Activated CD4-positive, alpha-beta T cell treated with anti-CD3 and anti-CD28 coated beads, Interleukin-2, amount 10 ng/mL, durations not matched to agents 24 days and 14 days (primary cell): ENCODE measurements at places on chromosomes 7 and 10. TPM values are rescaled to one million over a fixed set of nuclear protein-coding genes. Genes with fewer than 3 reads are reported as not detected.

DNA sequence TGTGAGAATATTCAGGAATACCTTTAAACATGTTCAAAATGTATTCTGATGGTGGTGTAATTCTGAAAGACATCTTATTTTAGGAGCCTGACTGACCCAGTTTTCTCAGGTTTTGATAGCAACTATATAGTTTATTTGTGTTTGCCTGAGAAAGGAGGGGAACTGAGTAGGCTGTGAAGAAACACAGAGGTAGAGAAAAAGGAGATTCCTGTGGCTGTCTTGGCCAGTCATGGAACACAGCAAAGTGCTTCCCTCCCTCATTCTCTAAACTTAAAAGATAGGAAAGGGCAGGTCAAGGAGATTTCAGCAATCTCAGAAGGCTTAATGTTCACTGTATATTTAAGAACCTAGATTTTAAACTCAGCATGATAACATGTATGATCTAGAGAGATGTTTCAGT is 43.5 kb downstream of the ZMYND11 start:
- H3K36me3 ChIP-seq = peaks cover 19% of the 10 kb centered on the region
- H3K27ac ChIP-seq = no peak overlapping the region
- peaks cover 13% of the 10 kb centered on the region for H3K4me1 ChIP-seq
- no peak for DNase-seq

GRCh38 chr10:20839141-20839540 is 58.0 kb downstream of the NEBL start:
- H3K27ac ChIP-seq = no peak overlapping the region
- H3K4me1 ChIP-seq = no peaks in the 10 kb centered on the region
- no peak overlapping the region for H3K4me3 ChIP-seq
- no peaks in the 10 kb centered on the region for H3K27me3 ChIP-seq
- no peak for DNase-seq
- H3K36me3 ChIP-seq = no peaks in the 10 kb centered on the region

DNA sequence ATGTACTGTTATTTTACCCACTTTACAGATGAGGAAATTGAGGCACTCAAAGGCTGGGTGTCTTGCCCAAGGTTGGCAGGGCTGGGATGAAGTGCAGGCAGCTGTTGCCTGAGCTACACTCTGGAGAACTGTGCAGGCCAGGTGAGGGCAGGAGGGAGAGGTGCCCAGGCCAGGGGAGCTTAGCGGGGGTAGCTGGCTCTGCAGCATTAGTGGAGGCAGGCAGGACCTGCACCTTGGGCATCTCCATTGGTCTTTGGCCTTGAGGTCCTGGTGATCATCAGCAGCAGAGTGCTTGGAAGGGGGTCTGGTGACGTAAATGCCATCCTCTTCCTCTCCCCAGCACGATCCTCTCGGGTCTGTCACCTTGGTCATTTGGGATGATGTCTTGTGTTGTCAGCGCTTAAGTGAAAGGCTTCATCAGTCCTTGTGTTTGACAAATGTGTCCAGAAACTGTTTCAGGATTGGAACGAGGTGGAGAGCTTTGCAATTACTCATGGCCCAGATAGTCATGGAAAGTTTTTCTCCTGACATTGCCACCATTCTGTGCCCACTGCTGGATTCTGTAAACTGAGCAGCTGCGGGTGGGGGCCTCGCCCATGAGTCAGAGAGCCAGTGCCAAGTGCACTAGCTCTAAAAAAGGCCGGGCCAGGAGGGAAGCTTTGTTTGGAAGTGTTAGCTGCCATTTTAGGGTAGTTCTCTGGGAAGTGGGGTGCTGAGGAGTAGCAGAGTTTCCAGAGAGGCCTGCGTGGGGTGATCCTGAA is 47.6 kb downstream of the TSPAN15 start:
- no peak for DNase-seq
- H3K36me3 ChIP-seq = no peaks in the 10 kb centered on the region
- no peak overlapping the region for H3K4me3 ChIP-seq
- peaks cover 3% of the 10 kb centered on the region for H3K4me1 ChIP-seq

DNA sequence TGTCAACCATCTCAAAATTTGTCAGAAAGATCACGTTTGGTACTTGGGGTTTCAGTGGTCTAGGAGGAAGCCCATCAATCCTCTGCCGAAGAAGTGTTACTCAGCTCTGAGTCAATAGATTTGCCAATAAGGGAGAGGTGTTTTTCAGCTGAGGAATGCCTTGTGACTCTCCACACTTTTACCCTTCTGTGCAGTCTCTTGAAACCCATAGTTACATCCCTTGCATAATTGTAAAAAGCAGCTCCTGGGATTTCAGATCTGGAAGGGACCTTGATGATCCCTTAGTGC is 47.5 kb downstream of the INSYN2A start:
- H3K4me1 ChIP-seq = peaks cover 5% of the 10 kb centered on the region
- H3K27me3 ChIP-seq = no peaks in the 10 kb centered on the region
- no peak overlapping the region for H3K27ac ChIP-seq
- H3K36me3 ChIP-seq = no peaks in the 10 kb centered on the region
- DNase-seq = no peak

DNA sequence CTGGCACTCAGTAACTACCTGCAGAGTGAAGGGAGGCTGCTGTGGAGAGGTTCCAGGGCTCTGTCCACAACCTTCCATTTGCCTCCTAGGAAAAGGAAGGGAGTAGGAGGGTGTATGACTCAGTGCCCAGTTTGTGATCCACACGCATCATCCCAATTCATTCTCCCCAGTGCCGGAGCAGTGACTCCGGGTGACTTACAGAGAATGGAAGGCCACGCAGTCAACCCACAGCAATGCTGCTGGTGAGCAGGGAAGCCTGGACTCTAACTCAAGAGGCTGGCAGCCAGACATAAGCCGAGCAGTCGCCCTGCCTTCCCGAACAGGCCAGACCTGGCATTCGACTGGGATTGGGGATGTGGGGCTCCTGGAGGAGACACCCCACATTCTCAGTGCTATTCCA is 139.9 kb downstream of the SH3PXD2A start:
- H3K4me1 ChIP-seq = peaks cover 9% of the 10 kb centered on the region
- no peaks in the 10 kb centered on the region for H3K27me3 ChIP-seq
- no peak overlapping the region for H3K4me3 ChIP-seq
- no peak for DNase-seq
- H3K27ac ChIP-seq = no peak overlapping the region

- no peak overlapping the region for H3K4me3 ChIP-seq
- no peak overlapping the region for H3K27ac ChIP-seq
- H3K36me3 ChIP-seq = no peaks in the 10 kb centered on the region
- no peak for DNase-seq
Observed at GRCh38 chr7:14196555-14196954, 207.1 kb upstream of the ETV1 start.

DNA sequence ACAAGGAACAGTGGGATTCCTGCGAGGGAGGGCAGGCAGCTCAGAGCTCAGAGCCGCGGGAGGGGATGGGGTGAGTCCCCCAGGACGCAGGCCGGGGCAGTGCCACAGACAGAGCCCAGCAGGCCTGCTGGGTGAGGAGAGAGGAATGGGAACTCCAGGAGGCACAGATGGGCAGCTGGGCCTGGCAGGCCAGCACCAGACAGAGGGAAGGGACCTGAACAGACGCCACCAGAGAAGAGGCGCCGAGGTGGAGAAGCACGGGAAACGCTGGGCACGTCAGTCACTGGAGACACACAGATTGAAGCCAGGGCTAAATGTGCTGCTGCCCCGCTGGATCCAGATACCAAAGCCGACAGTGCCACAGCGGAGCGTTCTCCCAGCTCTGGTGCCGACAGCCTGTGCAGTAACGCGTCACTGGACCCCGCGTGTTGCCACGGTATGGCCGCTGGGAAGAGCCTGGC is 225.8 kb downstream of the MAD1L1 start:
- no peaks in the 10 kb centered on the region for H3K27me3 ChIP-seq
- no peak overlapping the region for H3K27ac ChIP-seq

- H3K36me3 ChIP-seq = no peaks in the 10 kb centered on the region
- peaks cover 11% of the 10 kb centered on the region for H3K4me1 ChIP-seq
- H3K4me3 ChIP-seq = no peak overlapping the region
- peak; percentile 61 for DNase-seq
- H3K27ac ChIP-seq = peak overlapping the region; percentile 21
- no peaks in the 10 kb centered on the region for H3K27me3 ChIP-seq
Observed at GRCh38 chr10:63421591-63421990, 44.2 kb downstream of the JMJD1C start.

- H3K4me1 ChIP-seq = peaks cover 69% of the 10 kb centered on the region
- H3K27me3 ChIP-seq = no peaks in the 10 kb centered on the region
- peaks cover 26% of the 10 kb centered on the region for H3K36me3 ChIP-seq
- peak overlapping the region; percentile 44 for H3K4me3 ChIP-seq
- DNase-seq = no peak
Observed at GRCh38 chr10:102283488-102283887, 38.2 kb downstream of the GBF1 start.

DNA sequence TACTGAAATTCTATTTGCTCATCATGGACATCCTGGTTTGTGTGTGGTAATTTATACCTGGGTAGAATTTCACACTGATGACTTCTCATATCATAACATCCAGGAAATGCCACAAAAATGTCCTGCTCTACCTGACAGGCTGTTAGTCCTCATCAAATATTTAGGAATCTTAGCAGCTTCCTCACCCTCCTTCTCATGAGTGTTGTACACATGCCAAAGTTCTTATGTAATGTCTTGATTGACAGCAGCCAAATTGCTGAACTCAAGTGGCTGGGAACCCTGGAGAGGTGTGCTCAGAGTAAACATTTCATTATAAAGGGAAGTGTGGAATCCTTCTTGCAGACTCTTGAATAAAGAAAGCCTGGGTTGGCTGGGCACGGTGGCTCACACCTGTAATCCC is 8.9 kb downstream of the EEPD1 start:
- no peak for DNase-seq
- no peaks in the 10 kb centered on the region for H3K36me3 ChIP-seq
- H3K27me3 ChIP-seq = peaks cover 4% of the 10 kb centered on the region
- H3K4me3 ChIP-seq = no peak overlapping the region
- no peak overlapping the region for H3K27ac ChIP-seq
- no peaks in the 10 kb centered on the region for H3K4me1 ChIP-seq

DNA sequence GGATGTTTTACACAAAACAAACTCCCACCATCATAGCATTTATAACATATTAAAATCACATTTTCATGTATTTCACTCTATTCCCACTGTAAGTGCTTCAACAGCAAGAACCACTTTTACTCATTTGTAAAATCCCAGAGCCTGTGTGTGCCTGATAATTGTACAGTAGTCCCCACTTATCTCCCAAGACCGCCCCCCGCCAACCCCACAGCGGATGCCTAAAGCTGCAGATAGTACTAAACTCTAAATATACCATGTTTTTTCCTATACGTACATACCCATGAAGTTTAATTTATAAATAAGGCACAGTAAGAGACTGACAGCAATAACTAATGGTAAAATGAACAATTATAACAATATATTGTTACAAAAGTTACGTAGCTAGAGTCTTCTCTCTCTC is 33.5 kb downstream of the EZH2 start:
- no peak overlapping the region for H3K27ac ChIP-seq
- DNase-seq = no peak
- peaks cover 9% of the 10 kb centered on the region for H3K36me3 ChIP-seq
- H3K4me1 ChIP-seq = peaks cover 52% of the 10 kb centered on the region

DNA sequence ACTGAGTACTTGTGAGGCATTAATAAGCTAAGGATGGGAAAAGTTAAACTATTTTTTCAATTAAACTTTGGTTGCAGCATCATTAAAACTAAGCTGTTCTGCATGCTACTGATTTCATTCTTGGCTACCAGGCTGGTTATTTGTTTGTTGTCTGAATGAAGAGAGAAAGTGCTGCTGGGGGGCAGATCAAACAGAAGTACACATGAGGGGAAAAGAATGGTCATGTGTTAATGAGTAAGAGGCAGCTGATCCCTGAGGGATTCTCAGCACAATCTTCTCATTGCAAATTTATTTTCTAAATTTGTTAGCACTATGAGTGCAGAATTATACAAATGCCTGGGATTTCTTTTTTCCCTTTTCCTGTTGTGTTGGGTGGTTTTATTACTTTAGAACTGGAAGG is 213.2 kb upstream of the HPS1 start:
- no peak overlapping the region for H3K4me3 ChIP-seq
- H3K27ac ChIP-seq = no peak overlapping the region
- no peaks in the 10 kb centered on the region for H3K36me3 ChIP-seq
- H3K4me1 ChIP-seq = no peaks in the 10 kb centered on the region
- no peak for DNase-seq
- peaks cover 2% of the 10 kb centered on the region for H3K27me3 ChIP-seq

GRCh38 chr7:119935418-119936025 is 337.5 kb upstream of the KCND2 start:
- H3K4me1 ChIP-seq = no peaks in the 10 kb centered on the region
- H3K36me3 ChIP-seq = no peaks in the 10 kb centered on the region
- no peak overlapping the region for H3K27ac ChIP-seq
- H3K27me3 ChIP-seq = no peaks in the 10 kb centered on the region

DNA sequence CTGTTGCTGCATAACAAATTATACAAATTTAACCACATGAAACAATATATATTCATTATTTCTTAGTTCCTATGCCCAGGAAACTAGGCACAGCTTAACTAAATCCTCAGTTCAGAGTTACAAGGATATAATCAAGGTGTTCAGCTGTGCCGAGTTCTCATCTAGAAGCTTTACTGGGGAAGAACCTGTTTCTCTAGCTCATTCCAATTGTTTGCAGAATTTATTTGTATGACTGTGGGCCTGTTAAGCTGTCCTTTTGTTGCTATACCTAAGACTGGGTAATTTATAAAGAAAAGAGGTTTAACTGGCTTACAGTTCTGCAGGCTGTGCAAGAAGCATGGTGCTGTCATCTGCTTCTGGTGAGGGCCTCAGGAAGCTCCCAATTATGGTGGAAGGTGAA is 21.8 kb upstream of the MDFIC start:
- peak overlapping the region; percentile 29 for H3K27ac ChIP-seq
- H3K27me3 ChIP-seq = no peaks in the 10 kb centered on the region
- peaks cover 4% of the 10 kb centered on the region for H3K4me1 ChIP-seq
- no peak overlapping the region for H3K4me3 ChIP-seq
- H3K36me3 ChIP-seq = peaks cover 1% of the 10 kb centered on the region

DNA sequence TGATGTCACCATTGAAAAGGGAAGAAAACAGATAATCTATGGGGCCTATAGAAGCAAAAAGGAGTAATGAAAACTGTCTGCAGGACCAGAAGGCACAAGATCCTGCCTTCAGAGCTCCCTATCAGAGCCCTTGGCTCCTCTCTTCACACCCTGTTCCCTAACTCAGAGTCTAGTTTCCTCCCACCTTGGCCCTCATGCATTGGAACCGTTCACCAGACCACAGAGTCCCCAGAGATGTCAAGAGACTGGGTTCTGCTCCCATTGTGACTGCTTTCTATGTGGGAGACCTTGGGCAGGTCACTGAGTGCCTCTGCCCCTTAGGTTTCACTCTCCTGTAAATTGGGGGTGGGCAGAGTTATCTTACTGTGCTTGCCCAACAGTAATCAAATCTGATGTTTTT is 80.1 kb upstream of the RPA3 start:
- no peak for DNase-seq
- no peaks in the 10 kb centered on the region for H3K27me3 ChIP-seq
- H3K27ac ChIP-seq = no peak overlapping the region

Gene HTR5A
- not detected in 2 replicates for total RNA-seq

Gene MDFIC
- total RNA-seq = 172 and 175 TPM in 2 replicates

Gene DNAJC2
- 67.1 and 68.7 TPM in 2 replicates for total RNA-seq

Gene SLF2
- total RNA-seq = 34.9 and 35.3 TPM in 2 replicates

Gene TYW1B
- total RNA-seq = 3.3 and 4.2 TPM in 2 replicates

Gene COL17A1
- not detected in 2 replicates for total RNA-seq

Gene SORCS1
- not detected in 2 replicates for total RNA-seq
